CD4-positive, alpha-beta T cell treated with Interleukin-17A for 4 hours (primary cell): ENCODE measurements at places on chromosomes 5 and 9.

GRCh38 chr9:92882276-92882675 is 4.4 kb upstream of the ZNF484 start:
- no peak for DNase-seq

GRCh38 chr5:95244479-95244878 is 40.4 kb downstream of the MCTP1 start:
- no peak for DNase-seq

- DNase-seq = no peak
Observed at GRCh38 chr5:31086839-31087415, 106.6 kb upstream of the CDH6 start.

DNA sequence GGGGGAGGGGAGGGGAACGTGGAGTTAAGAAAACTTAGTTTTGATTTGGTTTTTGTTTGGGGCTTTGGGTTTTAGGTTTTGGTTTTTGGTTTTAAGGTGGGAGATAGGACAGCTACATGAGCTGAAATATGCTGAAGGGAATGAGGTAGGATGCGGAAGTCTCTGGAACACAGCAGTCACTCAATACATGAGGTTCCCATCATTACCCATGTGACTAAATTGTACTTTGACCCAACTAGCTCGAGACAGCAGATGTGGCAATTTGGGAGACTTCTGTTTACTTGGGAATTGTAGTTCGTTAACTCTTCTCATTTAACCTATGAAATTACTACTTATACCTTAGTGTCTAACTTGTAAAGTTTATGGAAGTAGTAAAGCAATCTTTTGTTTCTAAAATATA is 124.2 kb downstream of the TLE1 start:
- DNase-seq = no peak

DNA sequence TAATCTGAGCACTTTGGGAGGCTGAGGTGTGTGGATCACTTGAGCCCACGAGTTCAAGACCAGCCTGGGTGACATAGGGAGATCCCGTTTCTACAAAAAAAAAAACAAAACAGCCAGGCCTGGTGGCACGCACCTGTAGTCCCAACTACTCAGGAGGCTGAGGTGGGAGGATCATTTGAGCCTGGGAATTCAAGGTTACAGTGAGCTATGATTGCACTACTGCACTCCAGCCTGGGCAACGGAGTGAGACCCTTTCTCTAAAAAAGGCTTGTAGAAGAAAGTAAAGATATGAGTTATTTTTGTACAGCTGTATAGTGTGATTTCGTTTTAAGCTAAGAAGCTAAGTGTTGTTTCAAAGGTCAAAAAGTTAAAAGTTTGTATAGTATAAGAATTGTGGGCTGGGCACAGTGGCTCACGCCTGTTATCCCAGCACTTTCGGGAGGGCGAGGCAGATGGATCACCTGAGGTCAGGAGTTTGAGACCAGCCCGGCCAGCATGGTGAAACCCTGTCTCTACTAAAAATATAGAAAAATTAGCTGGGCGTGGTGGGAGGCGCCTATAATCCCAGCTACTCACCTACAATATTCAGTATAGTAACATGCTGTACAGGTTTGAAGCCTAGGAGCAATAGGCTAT is 18.8 kb downstream of the UBE2R2 start:
- DNase-seq = no peak

- no peak for DNase-seq
Observed at GRCh38 chr5:67476531-67476930, 279.9 kb upstream of the CD180 start.

GRCh38 chr5:94992325-94992724 is 292.6 kb downstream of the MCTP1 start:
- DNase-seq = no peak

DNA sequence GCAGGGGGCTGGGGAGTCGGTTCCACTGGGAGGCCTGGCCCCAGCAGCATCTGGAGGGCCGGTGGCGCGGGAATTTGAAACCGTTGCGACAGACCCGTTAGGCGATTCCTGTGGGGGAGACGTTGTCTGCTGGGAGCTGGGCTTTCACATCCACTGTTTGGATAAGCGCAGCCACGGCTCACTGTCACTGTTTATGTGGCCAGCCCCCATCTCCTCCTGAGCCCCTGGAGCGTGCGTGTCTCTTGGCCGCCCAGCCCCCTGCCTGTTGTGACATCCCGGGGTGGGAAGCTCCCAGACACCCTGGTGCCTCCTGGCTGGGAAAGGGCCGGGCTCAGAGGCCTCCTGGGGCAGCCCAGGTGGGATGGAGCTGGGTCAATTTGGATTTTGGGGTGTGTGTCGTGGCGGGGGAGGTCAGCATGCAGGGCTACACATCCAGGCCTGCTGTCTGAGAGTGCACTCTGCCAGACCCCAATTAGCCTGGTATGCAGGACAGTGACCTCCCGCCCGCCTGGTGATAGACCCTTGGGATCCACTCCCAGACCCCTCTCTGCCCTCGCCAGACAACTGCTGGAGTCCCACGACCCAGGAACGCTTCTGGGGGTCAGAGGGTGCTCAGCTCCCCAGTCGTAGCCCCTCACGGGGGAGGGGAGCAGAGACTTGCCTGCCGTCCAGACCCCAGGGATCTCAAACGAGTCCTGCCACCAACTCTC is 62.0 kb upstream of the RNU6ATAC start:
- no peak for DNase-seq

DNA sequence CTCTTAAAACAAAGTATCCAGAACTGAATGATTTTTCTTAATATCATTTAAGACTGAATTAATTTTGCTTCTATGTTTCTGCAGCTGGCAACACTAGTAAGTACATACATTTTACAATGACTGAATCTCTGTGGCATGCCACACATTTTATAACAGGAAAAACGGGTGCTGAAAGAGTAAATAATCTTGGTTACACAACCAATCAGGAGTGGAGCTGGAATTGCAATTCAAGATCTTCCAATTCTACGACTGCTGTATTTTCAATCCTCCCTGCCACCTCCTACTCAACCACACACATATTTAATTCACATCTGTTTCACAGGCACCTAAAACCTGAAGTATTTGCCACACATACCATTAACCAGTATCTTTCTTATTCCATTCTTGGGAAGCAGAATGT is 52.7 kb upstream of the NR5A1 start:
- no peak for DNase-seq

- DNase-seq = no peak
Observed at GRCh38 chr5:160284291-160284873, 28.0 kb downstream of the CCNJL start.

GRCh38 chr5:67467110-67467509 is 270.5 kb upstream of the CD180 start:
- no peak for DNase-seq

GRCh38 chr5:104513640-104514072 is 951.1 kb upstream of the NUDT12 start:
- no peak for DNase-seq

GRCh38 chr9:93698140-93698908 is 121.9 kb downstream of the PHF2 start:
- DNase-seq = no peak

GRCh38 chr5:136210259-136210658 is 17.3 kb upstream of the SMIM32 start:
- no peak for DNase-seq

GRCh38 chr9:134600371-134600770 is 41.2 kb upstream of the COL5A1 start:
- DNase-seq = no peak

DNA sequence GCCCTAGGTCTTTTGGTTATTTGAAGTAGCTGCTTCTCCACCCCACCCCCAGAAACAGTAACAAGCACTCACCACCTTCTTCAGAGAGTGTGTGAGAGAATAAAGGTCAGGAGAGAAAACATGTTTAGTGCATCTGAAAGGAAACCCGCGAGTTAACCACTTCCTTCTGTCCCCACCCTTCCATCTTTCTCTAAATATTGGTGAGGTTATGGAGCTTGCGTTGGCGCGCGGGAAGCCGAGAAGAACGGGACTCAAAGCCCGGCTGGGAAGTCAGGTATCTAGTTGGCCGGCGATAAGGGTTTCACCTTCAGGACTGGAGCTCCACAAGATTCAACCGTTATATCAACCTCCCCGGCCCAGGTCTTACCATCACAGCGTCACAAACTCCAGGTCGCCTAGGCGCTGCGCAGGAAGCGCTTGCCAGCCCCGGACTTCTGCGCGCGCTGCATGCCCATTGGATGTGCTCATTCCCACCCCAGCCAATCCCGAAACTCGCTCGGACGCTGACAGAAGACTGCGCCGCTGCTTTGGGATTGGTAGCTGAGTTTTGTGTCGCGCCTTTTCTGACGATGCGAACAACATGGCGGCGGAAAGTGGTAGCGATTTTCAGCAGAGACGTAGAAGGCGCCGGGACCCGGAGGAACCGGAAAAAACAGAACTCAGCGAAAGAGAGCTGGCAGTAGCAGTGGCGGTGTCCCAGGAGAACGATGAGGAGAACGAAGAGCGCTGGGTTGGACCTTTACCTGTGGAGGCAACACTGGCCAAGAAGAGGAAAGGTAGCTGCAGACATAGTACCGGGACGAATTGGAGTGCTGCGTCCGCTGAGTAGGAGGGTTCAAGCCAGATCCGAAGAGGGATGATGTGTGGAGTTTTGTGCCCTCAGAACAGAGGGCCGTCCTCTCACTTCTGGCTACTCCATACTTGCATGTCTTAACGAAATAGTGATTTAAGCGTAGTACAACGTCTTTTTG is at the start of the genes CENPK and PPWD1:
TSS of gene CENPK (minus strand) at position 438 of the 971 bp plus-strand sequence. CDS start 8,261 bp downstream, outside the sequence.
TSS of gene PPWD1 (plus strand) at position 566 of the 971 bp plus-strand sequence. CDS start at position 581, 15 bp downstream.
- DNase-seq = peak; percentile 94

DNA sequence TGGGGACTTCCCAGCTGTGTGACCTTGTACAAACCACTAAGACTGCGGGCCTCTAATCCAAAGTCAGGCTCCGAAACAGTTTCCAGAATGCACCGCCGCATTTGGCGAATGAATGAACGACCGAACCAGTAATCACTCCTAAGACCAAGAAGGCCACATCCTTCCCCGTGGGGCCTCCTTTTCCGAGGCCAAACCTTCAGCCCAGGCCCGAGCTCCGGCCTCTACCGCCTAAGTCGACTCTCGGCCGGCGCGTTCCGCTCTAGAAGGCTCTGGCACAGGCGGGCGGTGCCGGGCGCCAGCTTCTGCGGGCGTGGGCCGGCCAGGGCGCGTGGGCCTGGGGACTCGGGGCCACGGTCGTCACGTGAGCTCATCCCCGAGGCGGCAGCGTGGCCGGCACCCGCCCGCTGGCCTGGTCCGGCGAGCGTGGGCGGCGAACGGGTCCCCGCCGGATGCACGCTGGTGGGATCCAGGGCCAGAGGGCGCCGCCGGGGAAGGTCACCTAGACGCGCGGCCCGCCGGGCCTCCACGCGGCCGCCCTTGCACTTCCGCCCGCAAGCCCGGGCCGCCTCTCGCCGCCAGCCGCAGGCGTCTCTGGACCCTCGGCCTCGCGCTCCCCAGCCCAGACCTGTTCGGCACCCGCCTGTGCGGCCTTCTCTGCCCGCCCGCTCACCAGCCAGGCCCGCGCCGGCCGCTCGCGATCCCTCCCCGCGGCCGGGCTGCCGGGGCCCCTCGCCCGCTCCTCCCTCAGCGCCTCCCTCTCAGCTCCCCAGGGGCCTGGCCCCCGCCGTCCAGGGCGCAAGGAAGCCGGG is 754 bp downstream of the VDAC1 start:
- DNase-seq = peak; percentile 37

GRCh38 chr5:54109626-54110330 is 200.6 kb downstream of the ARL15 start:
- DNase-seq = no peak

DNA sequence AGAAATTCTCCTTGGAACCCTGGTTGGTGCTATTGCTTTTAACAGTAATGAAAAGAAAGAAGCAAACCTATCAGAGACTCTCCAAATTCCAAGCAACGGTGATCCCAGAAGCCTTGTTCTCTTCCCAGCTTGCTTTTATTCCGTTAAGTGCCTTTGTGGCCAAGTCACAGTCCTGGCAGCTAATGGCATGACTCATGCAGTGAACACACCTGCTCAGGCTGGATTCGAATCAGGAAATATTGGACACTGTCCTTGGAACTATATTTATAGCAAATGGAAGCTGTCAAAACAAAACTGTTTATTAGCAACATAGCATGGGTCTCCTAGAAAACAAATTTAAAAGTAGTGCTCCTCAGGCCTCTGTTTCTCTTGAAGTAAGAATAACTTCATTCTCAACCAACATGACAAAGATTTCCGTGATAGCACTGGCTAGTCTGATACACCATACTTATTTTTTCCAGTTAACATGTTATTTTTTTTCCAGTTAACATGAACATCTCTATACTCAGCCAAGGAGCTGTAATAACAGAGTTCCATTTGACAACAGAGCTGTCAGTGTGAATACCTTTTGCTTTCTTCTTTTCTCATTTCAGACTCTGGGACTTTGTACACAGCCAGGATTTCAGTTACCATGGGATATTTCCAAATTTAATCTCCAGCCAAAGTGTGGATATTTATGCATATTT is 502.4 kb downstream of the GADD45G start:
- DNase-seq = no peak

- DNase-seq = no peak
Observed at GRCh38 chr9:126452106-126452505, 125.5 kb downstream of the MVB12B start.

- DNase-seq = no peak
Observed at GRCh38 chr5:97842687-97843086, 659.6 kb upstream of the RIOK2 start.

- no peak for DNase-seq
Observed at GRCh38 chr9:98456156-98456613, 200.7 kb upstream of the TBC1D2 start.

DNA sequence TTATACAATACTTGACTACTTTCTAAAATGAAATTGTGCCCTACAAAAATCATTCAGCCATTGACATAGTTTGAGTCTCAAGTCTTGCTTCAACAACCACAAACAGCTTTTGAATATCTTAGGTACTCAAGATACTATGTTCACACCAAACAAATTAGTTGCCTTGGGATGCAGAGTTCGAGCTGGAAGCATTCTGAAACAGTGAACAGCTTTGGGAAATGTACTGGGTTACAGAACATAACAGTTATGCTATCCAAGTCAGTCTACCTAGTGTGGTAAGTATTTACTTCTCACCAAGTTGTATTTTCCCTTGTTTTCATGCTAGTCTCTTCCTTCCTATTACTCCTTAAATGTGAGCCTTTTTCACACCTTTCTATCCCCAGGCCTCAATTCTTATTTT is 143.2 kb downstream of the SSBP2 start:
- no peak for DNase-seq

DNA sequence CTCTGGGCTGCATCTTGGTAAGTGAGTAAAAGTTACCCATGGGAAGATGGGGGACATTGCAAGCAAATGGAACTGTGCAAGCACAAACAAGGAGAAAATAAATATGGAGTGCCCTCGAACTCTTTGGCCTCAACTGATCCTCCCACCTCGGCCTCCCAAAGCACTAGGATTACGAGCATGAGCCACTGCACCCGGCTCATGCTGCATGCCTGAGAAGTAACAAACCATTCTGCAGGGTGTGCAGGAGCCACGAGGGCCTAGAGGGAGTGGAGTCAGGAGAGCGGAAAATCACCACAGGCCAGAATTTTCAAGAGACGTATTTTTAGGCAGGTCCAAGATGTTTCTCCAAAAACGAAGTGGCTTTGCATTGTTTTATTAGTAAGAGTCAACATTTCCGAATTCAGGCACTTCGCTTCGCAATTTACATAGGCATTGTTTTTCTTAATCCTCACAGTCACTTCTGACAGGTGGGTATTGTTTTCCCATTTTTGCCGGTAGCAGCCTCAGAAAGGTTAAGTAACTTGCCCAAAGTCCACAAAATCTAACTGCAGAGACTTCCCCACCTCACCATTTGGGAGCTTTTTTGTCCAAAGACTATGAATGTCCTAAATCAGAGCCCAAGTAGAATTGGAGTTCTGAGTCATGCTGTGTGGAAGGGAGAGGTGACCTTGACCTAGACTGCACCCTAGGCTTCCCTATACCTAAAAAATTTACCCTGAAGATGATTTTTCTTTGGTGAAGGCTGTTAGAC is 230.2 kb downstream of the NR3C1 start:
- DNase-seq = no peak
